ENCODE measurements at places on chromosomes 13 and 19.

GRCh38 chr19:1128106-1128505 lies 24.3 kb downstream of the GPX4 start:
- no peak for DNase-seq

GRCh38 chr19:43672061-43672679 lies 2.2 kb upstream of the PLAUR start:
- no peak for DNase-seq

- no peak for DNase-seq
Observed at GRCh38 chr19:43675269-43675879, 5.4 kb upstream of the PLAUR start.

GRCh38 chr13:27193496-27193895 lies 21.9 kb upstream of the USP12 start:
- DNase-seq: no peak

GRCh38 chr19:19259741-19260140 lies 13.4 kb downstream of the TM6SF2 start:
- DNase-seq: peak; percentile 18

DNA sequence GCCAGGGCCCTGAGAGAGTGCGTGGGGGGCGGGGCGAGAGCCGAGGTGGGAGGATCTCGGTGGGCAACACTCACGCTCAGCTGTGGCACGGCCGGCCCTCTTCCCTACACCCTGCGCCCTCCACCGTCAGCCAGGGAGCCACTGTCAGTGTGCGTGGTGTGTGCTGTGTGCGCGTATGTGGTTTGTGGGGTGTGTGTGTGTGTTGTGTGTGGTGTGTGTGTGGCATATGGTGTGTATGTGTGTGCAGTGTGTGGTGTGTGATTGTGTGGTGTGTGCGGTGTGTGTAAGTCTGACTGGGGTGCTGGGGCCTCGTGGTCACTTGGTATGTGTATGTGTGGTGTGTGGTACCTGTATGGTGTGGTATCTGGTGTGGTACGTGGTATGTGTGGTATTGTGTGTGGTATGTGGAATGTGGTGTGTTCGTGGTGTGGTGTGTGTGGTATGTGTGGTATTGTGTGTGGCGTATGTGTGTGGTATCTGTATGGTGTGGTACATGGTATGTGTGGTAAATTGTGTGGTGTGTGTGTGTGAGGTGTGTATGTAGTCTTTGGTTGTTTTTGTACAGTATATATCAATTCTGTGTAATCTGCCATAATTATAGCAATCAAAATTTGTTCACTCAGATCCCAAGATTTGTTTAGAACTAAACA lies 5.1 kb downstream of the GRK1 start:
- DNase-seq: no peak

GRCh38 chr13:98108341-98108740 lies 34.6 kb upstream of the FARP1 start:
- DNase-seq: no peak

- no peak for DNase-seq
Observed at GRCh38 chr19:29400917-29401711, 124.7 kb upstream of the VSTM2B start.

DNA sequence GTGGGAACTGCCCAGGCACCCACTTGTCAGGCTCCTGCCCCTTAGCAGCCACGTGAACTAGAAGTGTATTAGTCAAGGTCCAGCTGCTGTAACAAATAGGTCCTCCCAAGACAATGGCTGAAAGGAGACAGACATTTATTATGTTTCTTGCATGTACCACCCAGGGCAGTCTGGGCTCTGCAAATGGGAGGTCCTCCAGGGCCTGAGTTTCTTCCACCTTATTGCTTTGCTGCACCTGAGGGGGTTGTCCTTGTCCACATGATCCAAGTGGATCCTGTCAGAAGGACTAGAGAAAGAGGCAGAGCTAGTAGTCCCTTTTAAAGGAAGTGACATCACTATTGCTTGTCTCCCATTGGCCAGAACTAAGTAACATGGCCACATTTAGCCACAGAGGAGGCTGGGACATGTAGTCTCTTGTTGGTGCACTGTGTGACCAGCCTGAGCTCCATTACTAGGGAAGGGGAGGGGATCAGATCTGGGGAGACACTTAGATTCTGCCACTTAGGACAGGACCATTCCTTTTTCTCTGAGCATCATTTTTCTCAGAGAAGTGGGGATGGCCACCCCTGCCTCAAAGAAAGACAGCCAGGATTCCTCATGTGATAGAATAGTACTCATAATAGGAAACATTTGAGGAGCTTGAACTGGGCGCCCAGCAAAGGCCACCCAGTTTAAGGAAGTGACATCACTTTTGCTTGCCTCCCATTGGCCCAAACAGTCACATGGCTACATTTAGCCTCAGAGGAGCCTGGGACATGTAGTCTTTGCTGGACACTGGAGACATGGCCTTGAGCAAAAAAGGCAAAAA lies 15.1 kb downstream of the CC2D1A start:
- DNase-seq: peak; percentile 63

GRCh38 chr13:48901781-48902180 lies 73.9 kb upstream of the FNDC3A start:
- DNase-seq: no peak

DNA sequence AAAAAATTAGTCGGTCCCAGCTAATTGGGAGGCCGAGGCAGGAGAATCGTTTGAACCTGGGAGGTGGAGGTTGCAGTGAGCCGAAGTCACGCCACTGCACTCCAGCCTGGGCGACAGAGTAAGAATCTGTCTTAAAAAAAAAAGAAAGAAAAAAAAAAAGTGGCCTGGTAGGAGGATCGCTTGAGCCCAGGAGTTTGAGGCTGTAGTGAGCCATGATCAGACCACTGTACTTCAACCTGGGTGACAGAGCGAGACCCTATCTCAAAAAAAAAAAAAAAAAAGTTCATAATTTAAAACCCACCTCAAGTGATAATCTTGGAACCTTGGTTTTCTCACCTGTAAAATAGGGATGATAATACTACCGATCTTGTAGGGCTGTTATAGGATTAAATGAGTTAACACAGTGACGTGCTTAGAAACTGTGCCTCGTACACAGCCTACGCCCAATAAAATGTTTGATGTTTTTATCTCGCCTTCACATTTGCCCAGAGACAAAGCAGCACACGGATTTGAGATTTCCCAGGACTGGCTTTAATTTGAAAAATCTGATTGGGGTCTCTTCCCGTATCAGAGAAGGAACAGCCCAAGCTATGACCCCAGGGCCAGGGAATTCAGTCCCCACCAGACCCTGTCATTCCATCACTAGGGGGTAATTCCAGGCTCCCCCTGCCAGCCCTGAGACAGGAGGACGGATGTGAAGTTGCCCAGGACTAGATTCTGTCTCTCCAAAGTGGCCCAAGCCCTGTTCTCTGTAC lies 3.6 kb downstream of the SERTAD1 start:
- no peak for DNase-seq

GRCh38 chr19:2540251-2540645 lies 64.3 kb downstream of the GADD45B start:
- no peak for DNase-seq

DNA sequence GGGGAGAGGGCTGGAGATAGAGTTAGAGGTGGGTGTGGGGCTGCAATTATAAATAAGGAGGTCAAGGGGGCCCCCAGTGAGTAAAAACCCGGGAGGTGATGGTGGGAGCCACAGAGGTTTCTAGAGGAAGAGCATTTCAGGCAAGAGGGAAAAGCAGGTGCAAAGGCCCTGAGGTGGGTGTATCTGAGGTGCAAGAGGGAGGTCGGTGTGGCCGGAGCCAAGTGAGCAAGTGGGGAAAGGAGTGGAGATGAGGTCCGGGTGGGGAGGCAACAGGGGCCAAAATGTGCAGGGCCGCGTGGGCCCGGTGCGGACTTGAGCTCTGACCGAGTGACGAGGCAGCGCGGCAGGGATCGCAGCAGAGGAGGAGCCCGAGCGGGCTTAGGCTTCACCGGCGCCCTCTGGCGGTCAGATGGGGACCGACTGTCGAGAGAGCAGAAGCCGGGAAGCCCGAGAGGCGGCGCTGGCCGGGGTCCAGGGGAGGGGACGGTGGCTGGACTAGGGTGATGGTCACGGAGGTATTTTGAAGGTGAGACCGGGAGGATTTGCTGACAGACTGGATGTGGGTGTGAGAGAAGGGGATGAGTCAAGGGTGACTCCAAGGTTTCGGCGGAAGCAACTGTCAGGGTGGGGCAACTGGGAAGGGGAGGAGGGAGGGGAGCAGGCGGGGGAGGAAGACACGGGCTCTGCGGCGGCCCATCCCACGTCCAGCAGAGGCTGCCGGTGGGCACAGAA lies 17.7 kb upstream of the SPACA4 start:
- DNase-seq: peak; percentile 82

- DNase-seq: no peak
Observed at GRCh38 chr19:493391-494170, 2.7 kb upstream of the MADCAM1 start.

DNA sequence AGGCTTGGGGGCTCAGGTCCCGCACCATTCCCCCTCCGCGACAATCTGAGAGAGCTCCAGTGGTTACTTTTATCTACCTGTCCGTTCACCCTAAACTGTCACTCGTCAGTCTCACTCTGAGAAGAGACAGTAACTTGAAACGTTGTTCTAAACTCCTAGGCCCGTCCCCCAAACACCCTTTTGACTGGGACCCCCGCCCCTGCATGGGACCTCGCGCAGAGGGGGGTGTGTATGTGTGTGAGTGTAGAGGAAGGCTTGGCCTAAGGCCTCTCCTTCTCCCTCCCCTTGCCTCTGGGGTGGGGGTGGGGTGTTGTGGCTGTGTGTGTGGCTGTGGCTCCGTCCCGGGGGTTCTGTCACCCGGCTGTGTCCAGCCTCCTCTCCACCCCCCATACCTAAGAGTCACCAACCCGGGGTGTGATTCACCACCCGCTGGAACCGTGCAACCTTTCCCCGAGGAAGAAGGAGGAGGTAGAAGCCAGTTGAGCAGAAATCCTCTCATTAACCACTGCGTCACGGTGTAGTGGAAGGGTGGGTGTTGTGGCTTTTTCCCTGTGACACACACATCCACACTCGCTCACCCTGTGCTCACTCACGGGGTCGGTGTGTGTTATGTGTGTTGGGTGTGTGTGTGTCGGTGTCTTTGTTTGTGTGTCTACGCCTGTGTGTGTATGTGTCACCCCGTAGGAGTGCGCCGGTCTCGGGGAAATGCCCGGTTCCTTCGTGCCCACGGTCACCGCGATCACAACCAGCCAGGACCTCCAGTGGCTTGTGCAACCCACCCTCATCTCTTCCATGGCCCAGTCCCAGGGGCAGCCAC lies 2.4 kb downstream of the FOSB start:
- DNase-seq: no peak

DNA sequence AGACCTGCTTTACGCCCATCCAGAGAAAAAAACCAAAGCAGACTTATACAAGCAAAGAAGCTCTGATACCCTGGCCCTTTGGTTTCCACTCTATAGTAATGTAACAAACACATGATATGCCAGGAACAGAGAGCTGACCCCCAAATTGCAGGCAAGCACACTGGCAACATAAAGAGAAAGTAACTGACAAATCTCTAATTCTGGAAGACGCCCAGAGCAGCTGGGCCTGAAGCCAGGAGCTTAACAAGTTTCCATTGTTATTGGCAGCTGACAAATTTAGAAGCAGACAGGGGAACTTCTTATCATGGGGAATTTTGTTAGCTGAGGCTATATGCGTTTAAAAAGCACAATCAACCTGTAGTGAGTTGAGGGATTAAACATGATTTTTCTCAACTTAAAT lies 158.0 kb downstream of the DLEU7 start:
- DNase-seq: peak; percentile 80

DNA sequence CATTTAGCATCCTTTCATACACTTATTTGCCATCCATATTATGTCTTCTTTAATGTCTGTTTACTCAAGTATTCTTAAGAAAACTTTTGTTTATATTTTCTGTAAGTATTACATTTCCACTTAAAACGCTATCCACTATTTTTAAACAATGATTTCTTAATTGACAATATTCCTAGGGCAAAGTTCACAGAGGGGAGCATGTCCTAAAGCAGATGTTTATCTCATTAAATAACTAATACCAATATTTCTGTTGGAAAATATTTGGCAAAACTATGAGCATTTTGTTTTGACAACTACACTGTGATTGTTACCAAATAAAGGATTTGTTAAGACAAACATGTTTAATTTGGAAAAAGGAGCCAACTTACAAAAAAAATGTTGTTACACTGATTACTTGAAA lies 643.3 kb downstream of the SLITRK5 start:
- DNase-seq: no peak

DNA sequence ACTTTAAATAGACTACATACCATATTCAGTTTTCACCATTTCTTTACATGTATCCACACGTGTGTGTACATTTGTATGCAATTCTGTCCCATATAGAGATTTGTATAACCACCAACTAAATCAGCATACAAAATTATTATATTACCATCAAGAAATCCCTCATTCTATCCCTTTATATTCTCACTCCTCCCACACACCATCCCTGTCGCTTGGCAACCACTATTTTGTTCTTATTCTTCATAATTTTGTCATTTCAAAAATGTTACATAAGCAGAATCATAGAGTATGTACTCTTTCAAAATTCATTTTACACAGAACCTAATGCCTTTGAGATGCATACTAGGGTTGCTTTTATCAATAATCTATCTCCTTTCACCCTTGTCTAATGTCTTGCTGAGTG lies 740.5 kb downstream of the SLITRK5 start:
- no peak for DNase-seq

DNA sequence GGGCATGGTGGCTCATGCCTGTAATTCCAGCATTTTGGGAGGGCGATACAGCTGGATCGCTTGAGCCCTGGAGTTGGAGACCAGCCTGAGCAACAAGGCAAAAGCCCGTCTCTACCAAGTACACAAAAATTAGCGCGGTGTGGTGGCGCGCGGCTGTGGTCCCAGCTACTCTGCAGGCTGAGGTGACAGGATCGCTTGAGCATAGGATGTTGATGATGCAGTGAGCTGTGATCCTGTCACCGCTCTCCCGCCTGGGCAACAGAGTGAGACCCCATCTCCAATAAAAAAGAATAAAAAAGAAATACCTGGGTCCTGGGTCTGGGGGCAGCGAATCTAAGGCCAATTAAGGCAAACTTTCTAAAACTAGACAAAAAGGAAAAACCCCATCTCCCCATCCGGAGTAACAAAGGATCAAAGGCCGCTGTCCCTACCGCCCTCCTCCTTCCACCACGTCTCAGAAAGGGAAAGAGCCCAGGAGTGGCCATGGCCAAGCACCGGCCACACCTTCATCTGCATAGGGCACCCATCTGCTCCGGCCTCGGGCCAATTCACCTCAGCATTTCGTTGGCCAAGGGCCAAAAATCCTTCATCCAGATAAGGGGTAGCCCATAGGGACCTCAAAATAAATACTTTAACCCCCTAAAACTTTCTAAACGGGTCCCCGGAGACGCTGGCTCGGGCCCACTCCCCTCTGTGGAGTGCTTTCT lies 851 bp downstream of the ZNF320 start:
- DNase-seq: no peak

GRCh38 chr13:105814902-105815250 lies 720.6 kb downstream of the EFNB2 start:
- DNase-seq: no peak

Data from HAP-1 (cell line).